ENCODE measurements at places on chromosomes 16 and 17. TPM values are rescaled to one million over a fixed set of nuclear protein-coding genes. Genes with fewer than 3 reads are reported as not detected.

Gene MEIOB
- polyA plus RNA-seq = not detected

Gene TOP2A
- 2.4 TPM for polyA plus RNA-seq

Gene CDH1
- not detected for polyA plus RNA-seq

Gene CDT1
- polyA plus RNA-seq = not detected

Gene OR4D1
- polyA plus RNA-seq = 1.4 TPM

Gene NPIPA5
- polyA plus RNA-seq = not detected

Gene JPT1
- 168 TPM for polyA plus RNA-seq

Gene ITGAD
- polyA plus RNA-seq = 0.27 TPM

DNA sequence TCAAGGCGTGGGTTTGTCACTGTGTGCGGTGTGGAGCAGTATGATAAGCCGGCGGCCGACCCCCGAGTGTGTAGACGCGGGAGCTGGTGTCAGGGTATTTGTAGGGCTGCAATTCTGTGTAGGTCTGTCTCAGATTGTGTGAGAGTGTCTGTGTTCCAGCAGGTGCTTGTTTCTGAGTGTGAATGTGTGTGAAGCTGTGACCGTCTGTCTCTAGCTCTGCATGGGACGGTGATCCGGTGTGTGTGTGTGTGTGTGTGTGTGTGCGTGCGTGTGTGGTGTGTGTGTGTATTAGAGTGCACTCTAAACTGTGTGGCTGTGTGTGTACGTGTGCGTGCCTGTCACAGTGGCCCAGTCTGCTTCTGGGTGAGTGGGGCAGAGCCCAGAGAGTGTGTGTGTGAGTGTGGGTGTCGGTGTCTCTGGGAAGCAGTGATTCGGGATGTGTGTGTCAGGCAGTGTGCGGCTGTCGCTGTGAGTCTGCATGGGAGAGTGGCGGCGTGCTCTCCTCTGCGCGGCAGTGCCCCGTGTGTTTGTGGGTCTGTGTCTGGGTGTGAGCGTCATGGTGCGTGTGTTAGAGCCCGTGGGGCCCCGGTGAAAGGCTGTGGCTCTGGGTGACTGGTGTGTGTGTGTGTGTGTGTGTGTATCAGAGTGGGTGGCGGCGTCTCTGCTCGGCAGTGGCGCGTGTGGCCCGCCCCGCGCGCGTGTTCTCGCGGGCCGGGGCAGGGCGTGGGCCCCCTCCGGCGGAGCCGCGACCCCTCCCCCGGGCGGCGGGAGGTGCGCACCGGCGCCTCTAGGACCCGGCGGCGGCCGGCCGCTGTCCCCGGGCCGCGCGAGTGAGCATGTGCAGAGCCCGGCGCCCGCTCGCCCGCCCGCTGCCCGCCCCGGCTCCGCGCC, at the start of gene WSCD1:
Gene WSCD1, plus strand, starts transcription at position 841 of the 891 bp plus-strand sequence. CDS start 10,280 bp downstream, outside the sequence.
- no peaks in the 10 kb centered on the region for H3K36me3 ChIP-seq
- peak; percentile 19 for DNase-seq
- H3K4me1 ChIP-seq = peaks cover 21% of the 10 kb centered on the region
- H3K27ac ChIP-seq = peak within 1 kb of the TSS; percentile 6
- peaks cover 19% of the 10 kb centered on the region for H3K27me3 ChIP-seq

DNA sequence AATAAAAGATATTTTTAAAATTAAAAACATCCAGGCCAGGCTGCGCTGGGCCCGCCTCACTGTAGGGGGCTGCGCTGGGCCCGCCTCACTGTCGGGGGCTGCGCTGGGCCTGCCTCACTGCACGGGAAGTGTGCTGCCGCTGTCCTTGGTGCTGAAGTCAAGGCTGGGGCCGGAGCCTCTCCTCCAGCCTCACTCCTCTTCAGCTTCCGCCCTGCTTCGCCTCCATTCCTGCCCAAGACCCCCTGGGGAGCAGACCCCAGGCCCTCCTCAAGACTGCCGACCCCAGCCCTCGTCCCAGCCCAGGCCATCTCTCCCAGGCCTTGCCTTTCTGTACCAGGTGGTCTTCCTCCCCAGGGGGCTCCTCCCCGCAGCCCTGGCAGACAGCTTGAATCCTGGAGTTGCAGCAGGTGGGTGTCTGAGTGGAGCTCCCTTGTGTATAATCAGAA, 26.2 kb downstream of the ENDOV start:
- DNase-seq = peak; percentile 27
- H3K27me3 ChIP-seq = peaks cover 2% of the 10 kb centered on the region
- no peaks in the 10 kb centered on the region for H3K4me1 ChIP-seq
- no peaks in the 10 kb centered on the region for H3K36me3 ChIP-seq
- no peak overlapping the region for H3K4me3 ChIP-seq
- H3K27ac ChIP-seq = no peak overlapping the region

DNA sequence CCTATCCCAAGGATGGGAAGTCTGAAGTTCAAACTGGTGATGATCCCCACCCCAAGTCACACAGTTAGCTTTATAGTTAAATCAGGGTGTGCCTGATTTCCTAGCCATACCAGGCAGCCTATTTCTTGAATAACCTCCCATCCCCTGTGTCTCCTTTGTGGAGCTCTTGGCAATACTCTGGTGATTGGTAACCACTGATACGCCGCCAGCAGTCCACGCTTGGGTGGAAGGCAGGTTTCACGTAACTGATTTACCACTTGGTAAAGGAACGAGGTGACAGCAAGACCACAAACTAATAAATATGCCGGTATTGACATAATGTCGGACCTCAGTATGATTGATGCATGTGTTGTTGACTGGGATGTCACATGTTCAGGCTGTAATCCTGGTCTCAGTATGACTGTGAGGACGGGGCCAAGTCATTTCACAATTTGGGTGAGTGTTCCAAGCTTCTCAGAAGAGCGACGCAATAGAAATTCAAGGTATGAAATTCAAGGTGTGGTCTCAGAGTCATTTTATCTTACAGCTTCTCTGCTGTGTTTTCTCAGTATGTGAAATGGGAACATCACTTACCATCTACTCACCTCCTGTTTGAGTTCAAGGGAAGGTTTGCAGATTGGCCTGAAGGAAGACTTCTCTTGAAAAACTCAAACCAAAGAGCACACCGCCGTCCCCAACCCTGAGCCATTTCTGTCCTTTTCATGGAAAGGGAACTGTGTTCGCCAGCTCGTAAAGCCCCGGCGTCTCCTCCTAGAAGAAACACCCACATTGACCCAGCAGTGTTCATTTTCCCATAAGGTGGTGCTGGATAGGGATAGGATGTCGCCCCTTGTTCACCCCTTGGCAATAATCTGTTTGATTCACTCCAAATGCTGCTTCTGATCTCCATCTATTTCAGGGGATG, 678.9 kb downstream of the WWOX start:
- H3K36me3 ChIP-seq = no peaks in the 10 kb centered on the region
- H3K4me3 ChIP-seq = no peak overlapping the region
- DNase-seq = no peak
- H3K27ac ChIP-seq = no peak overlapping the region
- H3K4me1 ChIP-seq = no peaks in the 10 kb centered on the region
- H3K27me3 ChIP-seq = no peaks in the 10 kb centered on the region

- no peaks in the 10 kb centered on the region for H3K4me1 ChIP-seq
- no peaks in the 10 kb centered on the region for H3K36me3 ChIP-seq
- H3K27me3 ChIP-seq = peaks cover 4% of the 10 kb centered on the region
- no peak overlapping the region for H3K4me3 ChIP-seq
- no peak overlapping the region for H3K27ac ChIP-seq
- no peak for DNase-seq
These were observed 10.0 kb downstream of the AXIN2 start for GRCh38 chr17:65551267-65552040.

DNA sequence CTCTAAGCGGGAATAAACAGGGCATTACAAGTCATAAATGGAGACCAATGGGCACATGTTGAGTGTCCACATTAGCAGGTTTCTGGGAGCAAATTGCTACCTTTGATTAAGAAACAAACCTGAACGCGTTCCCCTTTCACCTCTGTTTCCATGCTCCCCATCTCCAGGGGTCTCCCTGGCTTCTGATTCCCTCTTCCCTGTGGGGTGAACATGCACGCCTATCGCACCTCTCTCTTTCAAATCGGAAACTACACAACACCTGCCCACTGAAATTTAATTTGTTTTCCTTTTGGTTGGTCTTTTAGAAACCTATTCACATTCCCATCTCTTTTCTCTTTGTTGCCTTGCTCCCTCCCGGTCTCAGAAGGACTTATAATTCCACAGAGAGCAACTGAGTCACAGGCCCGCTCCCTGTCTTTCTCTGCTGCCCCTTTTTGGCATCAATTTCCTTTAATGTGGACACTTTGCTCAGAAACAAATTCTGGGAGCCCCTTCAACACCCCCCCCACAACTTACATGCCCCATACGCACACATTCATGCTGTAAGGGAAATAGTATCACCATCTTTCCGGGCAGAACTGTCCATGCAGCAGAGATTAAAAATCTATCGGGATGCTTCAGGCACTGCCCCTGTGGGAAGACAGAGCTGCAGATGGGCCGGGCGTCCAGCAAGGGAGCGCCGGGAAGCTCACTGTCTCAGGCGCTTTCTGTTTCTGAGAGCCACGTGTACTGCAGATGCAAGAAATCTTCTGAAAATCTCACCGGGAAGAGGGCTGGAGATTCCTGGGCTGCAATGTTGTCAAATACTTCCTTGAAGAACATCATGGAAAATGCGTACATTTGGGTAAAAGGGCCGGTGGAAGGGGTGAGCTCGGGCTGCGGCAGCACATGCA, 7.2 kb upstream of the FOXF1 start:
- peaks cover 8% of the 10 kb centered on the region for H3K4me1 ChIP-seq
- no peak overlapping the region for H3K27ac ChIP-seq
- H3K36me3 ChIP-seq = peaks cover 3% of the 10 kb centered on the region
- DNase-seq = no peak
- no peak overlapping the region for H3K4me3 ChIP-seq
- H3K27me3 ChIP-seq = peaks cover 57% of the 10 kb centered on the region

- no peaks in the 10 kb centered on the region for H3K36me3 ChIP-seq
- H3K4me3 ChIP-seq = no peak overlapping the region
- DNase-seq = no peak
- H3K4me1 ChIP-seq = no peaks in the 10 kb centered on the region
- no peak overlapping the region for H3K27ac ChIP-seq
- peaks cover 2% of the 10 kb centered on the region for H3K27me3 ChIP-seq
These were observed 88.7 kb upstream of the CBX4 start for GRCh38 chr17:79927688-79928501.

Measured in immature natural killer cell (primary cell).